ENCODE measurements at places on chromosomes 6 and 20.

- no peak for DNase-seq
Measured at GRCh38 chr20:49381558-49382493, 100.6 kb downstream of the KCNB1 start.

- DNase-seq = no peak
Measured at GRCh38 chr6:2215342-2215741, 30.1 kb downstream of the GMDS start.

GRCh38 chr6:12735786-12736185, 19.2 kb downstream of the PHACTR1 start:
- DNase-seq = no peak

DNA sequence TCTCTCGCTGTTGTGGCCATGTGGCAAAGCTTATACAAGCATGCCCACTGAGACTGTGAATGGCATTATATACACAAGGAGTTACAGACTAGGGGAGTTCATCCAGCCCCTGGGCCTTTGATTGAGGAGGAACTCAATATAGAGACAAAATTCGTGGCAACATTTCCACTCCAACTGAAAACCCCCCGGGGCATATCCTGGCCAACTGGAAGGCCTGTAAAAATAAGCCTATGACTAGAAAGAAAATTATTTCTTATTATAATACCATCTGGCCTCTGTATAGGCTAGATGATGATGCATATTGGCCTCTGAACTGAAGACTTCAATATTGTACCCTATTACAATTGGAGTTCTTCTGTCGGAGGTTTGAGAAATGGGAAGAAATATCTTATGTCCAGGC, 175.5 kb upstream of the GJE1 start:
- DNase-seq = no peak

DNA sequence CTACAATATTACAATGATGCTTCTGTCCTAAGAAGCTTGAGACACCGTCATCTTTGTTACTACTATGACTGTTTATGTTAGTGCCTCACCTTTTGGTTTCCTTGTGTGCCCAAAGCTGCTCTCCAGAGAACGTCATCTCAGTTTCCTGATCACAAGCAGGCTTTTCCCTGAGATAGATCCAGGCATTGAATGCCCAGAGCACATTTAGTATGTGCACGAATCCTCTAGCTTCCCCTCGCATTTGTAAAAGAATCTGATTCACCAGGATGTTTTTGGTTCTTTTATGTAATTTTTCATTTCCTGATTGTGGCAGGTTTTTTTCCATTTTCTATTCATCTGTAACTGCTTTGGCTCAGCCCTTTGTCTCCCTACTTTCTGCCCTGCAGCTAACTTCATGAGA, 100.2 kb upstream of the TMEM181 start:
- no peak for DNase-seq

GRCh38 chr6:108807928-108808327, 40.3 kb upstream of the ARMC2 start:
- DNase-seq = no peak

DNA sequence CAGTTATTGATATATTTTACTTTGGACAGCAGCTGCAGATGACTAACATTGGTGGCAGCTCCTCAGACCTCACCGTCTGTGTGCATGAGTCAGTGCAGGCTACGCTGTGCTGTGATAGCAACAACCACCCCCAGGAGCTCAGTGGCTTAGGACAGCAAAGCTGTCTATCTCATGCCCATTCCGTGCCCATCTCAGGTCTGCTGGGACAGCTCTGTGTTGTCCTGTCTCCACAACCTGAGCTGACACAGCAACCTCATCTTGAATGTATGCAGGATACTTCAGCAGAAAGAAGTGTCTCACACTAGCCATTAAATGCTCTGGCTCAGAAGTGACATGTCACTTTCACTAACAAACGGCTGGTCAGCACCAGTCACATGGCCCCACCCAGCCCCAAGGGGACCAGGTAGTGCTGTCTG, 47.7 kb downstream of the BANF2 start:
- no peak for DNase-seq

GRCh38 chr6:100237821-100238220, 226.9 kb downstream of the SIM1 start:
- DNase-seq = no peak

GRCh38 chr6:42281570-42281969, 63.9 kb upstream of the MRPS10 start:
- no peak for DNase-seq

DNA sequence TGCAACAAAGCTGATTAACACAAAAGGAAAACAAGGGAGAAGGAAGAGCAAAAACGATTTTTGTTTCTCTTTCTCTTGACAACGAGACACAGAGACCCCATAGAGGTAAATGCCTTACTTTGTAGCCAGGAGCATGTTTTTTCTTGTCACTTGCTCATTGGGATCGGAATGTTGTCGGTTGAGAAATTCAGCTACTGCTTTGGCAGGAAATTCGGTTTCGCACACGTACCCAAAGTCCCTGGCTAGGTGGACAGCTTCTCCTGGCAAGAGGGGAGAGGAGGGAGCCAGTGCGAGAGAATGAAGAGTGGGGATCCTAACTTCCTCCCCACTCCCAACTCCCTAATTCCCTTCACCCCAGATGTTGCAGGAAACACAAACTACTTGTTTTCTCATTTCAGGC, 14.5 kb downstream of the TFAP2A start:
- DNase-seq = no peak

DNA sequence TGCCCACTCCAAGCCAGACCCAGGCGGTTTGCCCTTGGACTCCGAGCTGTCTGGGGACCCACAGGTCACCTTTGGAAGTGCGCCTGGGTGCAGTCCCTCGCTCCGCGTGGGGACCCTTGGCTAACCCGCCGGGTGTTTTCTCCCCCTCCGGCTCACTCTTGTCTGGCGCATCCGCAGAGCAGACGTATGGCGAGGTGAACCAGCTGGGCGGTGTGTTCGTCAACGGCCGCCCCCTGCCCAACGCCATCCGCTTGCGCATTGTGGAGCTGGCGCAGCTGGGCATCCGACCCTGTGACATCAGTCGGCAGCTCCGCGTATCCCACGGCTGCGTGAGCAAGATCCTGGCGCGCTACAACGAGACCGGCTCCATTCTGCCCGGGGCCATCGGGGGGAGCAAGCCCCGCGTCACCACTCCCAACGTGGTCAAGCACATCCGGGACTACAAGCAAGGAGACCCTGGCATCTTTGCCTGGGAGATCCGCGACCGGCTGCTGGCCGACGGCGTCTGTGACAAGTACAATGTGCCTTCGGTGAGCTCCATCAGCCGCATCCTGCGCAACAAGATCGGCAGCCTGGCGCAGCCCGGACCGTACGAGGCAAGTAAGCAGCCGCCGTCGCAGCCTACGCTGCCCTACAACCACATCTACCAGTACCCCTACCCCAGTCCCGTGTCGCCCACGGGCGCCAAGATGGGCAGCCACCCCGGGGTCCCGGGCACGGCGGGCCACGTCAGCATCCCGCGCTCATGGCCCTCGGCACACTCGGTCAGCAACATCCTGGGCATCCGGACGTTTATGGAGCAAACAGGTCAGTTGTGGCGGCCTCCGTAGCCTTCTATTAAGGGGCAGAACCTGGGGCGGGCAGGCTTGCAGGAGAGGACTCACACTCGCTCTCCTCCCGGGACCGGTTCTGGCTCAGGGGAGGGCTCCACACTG, 1.1 kb downstream of the PAX1 start:
- DNase-seq = no peak

DNA sequence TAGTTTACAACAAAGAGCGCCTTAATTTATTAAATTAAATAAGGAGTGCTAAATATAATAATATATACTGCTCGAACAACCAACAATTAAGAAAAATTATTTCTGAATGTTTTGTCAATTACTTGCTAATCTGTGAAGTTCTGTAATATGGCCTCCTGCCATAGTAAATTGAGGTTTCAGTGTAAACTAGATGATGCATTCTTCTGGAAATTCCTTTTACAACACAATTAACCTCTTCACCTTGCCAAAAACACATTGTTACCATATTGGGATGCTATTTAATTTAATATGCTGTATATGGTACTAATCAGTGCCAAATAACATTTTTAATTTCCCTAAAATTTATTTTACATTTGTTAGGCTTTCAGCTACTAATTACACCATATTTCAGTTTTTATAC, 808.4 kb upstream of the CITED2 start:
- no peak for DNase-seq

GRCh38 chr20:8389381-8390036, 257.4 kb downstream of the PLCB1 start:
- no peak for DNase-seq

DNA sequence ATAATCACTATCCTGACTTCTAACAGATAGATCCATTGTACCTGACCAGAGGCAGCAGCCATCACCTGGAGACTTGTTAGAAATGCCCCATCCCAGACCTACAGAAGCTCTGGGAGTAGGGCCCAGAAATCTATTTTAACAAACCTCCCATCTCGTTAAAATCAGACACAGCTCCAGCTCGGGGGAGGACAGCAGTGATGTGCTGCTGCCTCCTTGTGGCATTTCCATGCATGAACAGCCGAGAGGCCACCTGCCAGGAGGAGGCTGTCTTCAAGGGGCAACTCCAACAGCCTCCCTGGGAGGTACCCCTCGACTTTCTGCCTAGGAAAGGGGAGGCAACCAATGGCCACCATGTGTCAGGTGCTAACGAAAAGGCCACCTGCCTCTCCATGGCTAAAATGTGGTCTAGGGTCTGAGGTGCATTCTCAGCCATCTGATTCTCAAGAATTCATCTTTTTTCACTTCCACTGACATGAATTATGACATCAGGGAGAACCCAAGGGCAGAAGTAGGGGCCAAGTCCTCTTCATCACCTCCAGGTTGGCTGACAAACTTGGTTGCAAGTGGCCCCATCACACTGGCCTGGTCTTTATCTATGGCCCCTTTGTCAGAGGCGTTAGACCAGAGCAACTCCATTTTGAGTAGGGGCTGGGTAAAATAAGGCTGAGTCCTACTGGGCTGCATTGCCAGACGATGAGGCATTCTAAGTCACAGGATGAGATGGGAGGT, 12.2 kb upstream of the KCNK15 start:
- no peak for DNase-seq

- DNase-seq = no peak
Measured at GRCh38 chr6:36949636-36950035, 4.9 kb upstream of the PI16 start.

DNA sequence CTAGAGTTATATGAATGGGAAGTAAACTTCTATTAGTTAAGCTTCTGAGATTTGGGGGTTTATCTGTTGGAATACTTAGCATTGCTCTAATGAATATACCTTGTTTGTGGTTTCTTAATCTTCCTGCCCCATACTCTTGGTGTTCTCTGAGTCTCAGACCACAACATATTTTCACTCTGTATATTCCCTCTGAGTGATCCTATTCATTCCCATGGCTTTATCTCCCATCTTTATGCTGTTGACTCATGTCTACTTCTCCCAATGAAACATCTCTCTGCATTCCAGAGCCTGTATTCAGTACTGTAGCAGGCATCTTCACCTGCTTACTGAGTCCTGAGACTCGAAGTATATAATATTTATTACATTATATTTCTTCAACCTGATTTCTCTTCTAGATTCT, 283.7 kb upstream of the MAP3K7 start:
- no peak for DNase-seq

DNA sequence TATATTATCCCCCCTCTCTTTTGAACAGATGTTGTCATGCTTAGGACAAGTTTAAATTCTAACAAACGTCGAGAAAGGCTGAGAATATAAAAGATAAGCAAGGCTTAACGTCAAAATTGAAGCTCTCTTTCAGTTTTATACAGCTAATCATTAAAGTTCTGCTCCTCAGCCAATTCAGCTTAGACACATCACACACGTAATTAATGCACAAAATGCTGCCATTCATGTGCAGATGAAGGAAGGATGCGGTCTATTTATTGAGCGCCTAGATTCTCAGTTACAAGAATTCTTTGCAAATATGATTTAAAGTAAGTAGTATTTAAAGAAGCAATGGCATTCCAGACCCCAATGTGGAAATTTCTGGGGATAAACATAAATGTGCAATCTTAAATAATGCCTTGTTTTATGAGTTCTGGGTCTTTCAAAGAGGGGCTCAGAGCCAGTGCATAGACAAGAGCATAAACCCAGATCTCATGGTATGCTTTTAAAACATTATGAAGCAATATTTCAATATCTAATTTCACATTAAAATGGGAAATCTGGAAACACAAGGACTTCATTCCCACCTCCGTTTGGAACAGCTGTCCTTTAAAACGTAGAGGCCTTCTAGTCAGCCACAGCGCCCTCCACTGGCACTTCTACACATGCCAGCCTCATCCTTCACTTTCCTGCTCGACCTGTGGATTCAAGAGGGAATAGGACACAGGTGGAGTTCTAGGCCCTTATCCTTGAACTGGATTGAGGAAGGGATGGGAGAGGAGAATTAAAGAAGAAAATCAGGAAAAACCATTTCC, 85.8 kb downstream of the LYRM4 start:
- DNase-seq = no peak

DNA sequence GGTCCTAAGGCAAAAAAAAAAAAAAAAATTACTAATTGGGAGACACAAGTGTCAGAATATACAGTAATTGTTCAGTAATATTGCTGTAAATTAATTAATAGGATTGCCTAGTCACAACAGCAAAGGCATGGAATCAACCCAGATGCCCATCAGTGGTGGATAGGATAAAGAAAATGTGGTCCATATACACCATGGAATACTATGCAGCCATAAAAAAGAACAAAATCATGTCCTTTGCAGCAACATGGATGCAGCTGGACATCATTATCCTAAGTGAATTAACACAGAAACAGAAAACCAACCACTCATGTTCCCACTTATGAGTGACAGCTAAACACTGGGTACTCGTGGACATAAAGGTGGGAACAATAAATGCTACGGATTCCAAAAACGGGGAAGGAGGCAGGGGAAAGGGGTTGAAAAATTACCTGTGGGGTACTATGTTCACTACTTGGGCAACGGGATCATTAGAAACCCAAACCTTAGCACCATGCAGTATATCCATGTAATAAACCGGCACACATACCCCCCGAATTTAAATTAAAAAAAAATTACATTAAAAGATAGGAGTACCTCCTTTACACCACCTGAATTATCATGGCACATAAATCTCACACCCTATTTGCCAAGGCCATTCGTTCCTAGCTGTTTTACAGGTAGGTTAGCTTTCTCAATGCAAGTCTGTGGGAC, 689 bp upstream of the PFDN4 start:
- DNase-seq = no peak

DNA sequence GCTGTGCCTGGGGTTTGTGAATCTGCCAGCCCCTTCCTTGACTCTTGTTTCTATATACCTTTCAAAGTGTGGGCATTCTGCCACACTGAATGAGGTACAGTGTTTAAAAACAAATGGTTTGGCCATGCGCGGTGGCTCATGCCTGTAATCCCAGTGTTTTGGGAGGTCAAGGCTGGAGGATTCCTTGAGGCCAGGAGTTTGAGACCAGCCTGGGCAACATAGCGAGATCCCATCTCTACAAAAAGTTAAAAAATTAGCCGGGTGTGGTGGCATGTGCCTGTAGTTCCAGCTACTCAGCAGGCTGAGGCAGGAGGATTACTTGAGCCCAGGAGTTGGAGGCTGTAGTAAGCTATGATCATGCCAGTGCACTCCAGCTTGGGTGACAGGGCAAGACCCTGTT, 5.8 kb downstream of the FAM83D start:
- no peak for DNase-seq

All from vagina (tissue), 2 donors.